CD4-positive, alpha-beta T cell treated with Interferon alpha-2 for 1 hour (primary cell): ENCODE measurements at places on chromosomes 1 and 21.
A peak's percentile ranks its signal among the peaks of the same experiment; 100 is the strongest.

GRCh38 chr1:237183963-237184540, 142.1 kb downstream of the RYR2 start:
- DNase-seq, result no peak

DNA sequence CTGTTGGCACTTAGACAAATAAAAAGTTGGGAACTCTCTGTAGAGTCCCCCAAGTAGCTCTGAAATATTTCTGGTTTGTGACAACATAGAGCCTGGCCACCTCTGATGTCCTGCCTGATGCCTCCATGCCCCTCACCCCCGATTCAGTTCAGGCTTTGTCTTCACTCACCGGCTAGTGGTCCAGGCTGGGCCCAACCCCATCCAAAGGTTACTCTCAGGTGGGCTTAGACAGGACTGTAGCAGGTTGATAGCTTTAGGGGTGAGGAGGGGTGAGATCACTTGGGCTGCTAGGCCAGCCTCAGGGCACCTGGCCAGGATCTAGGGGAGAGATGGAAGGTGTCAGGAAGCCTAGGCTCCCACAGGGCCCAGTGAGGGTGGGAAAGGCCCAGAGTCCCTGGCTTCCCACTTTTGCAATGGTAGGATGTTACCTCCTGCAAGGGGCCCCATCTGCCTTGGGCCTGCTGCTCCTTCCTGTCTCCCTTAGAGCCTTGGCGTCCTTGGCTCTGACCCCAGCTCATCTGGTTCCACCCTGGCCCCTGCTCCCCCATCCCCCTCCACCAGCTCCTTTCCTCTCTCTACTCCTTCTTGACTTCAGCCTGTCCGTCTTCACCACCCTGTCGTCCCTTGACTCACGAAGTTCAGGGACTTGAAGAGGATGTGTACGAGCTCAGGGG, 6.7 kb downstream of the EPS8L3 start:
- no peak for DNase-seq

- no peak for DNase-seq
Observed at GRCh38 chr1:200379432-200379757, 30.4 kb downstream of the ZNF281 start.

DNA sequence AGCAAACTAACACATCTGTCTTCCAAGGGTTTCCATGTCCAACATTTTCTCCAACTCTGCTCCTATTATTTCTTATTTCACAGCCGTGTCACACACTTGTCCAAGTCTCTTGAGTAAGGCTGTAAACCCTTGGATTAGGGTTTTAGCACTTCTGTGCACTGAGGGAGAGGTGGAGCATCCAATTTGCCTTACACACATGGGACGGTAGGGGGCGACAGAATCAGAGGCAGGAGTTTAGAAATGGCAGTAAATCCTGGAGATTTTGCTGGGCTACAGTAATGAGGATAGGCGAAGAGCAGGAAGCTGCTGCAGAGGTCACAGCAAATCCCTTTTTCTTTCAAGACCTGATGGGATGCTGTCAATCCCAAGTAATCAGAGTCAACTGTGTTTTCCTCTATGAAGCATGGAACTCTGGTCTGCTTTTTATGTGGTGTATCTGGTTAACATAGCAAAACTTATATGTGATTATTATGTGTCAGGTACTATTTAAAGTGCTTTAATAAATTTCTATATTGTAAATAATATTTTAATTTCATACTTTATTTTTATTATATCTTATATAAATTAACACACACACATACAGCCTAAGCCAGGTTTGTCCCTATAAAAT, 15.4 kb upstream of the LCE5A start:
- DNase-seq, result no peak

DNA sequence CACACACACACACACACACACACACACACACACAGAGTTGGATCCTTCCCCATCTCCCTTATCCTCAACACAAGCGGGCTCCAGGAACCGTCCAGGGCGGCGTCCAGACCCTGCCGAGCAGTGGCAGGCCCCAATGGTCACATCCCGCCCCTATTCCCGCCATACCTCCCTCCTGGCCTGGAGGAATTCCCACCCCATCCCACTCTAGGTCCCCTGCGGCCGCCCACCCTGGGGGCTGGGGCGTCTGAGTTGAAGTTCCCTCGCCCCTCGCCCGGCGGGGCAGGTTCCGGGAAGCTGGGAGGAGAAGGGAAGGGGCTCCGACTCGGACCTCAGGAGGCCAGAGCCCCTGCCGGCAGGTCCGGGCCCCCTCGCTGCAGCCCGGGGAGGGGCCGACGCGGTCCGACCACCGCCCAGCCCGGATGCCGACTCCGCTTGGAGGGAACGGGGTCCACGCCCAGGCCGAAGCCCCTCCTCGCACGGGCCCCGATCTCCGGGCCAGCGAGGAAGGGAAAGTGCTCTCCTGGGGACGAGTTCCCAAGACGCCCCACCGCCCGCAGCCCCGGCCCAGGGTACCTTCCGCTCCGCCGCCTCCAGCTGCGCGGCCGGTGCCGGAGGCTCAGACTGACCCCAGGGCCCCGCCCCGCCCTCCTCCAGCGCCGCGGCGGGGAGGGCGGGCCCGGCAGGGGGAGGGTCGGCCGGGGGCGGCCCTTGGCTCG, at the start of gene RHOC:
Gene RHOC, minus strand, starts transcription at position 623 of the 716 bp plus-strand sequence. CDS start 3,328 bp downstream, outside the sequence.
- peak; percentile 33 for DNase-seq

GRCh38 chr1:30744060-30744756, 13.4 kb downstream of the LAPTM5 start:
- DNase-seq, result peak; percentile 65

GRCh38 chr1:22751124-22751531, 40.5 kb downstream of the EPHB2 start:
- DNase-seq, result no peak

DNA sequence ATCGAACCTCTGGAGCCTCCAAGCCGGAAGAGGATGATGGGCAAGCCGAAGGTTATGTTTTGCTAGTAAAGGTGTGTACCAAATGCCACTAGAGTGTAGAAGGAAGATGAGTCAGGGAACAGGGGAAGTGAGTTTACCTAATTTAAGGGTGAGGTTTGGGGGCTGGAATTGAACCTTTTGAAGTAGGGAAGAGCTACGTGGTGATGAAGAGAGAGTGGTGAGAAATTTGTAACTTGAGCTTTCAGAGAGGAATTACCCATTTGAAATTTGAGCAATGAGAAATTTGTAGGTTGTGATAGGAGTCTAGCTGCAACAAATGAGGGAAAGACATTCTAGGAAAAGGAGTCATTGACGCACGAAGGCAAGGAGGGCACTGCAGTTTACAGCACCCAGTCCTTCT, 70.0 kb upstream of the TENT5C start:
- DNase-seq, result no peak

- peak; percentile 73 for DNase-seq
Observed at GRCh38 chr1:26993237-26994019, at the start of gene TRNP1. TSS of gene TRNP1 (plus strand) at chr1:26993692. CDS start at chr1:26993787, 95 bp downstream.

- no peak for DNase-seq
Observed at GRCh38 chr1:226733876-226734275, 5.2 kb downstream of the ITPKB start.

GRCh38 chr21:37815893-37816292, 100.4 kb downstream of the KCNJ6 start:
- peak; percentile 9 for DNase-seq

DNA sequence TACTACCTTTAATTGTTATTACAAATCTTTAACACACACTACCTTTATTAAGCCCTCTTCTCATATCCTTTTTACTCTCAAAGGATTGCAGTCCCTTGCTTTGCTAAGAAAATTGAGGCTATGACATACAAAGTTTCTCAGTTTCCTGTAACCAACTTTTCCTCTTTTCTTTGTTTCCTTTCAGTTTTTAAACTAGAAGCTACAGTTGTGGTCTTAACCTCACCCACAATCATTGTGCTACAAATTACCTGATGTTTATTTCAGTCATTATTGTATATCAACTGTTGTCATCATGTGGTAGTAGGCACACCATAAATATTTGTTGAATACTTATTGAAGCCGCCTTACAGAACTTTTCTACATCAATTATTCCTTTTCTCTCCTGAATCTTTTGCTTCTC, 51.8 kb downstream of the SLAMF6 start:
- no peak for DNase-seq

- no peak for DNase-seq
Observed at GRCh38 chr1:221884821-221885220, 142.9 kb upstream of the DUSP10 start.

DNA sequence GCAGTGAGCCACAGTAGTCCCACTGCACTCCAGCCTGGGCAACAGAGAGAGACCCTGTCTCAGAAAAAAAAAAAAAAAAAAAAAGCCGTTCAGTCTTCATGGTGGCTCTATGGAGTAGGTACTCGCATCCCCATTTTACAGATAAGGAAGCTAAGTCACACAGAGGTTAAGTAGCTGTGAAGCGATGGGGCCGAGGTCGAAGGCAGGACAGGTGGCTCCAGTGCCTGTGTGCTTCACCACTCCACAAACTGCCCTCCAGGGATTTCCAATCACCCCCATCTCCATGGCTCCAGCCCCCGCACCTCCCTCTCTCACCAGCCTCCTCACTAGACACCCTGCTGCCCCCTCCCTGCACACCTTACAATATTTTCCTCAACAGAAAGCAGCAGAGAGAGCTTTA, 61.9 kb downstream of the SYF2 start:
- no peak for DNase-seq

DNA sequence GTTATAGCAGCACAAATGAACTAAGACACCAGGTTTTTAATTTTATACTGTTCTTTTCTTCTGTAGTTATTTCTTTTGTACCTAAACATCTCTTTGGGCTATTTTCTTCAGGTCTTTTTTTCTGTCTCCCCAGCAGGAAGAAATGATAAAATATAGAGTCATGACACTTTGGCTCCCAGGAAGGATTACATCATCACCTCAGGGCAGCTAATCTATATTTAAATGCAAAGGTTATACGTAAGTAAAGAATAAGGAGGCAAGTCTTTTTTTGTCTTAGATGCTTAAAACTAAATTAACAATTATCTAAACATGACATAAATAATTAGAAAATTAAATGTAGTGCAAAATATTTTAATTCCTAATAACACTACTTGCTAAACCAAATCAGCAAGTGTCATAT, 57.0 kb downstream of the WARS2 start:
- DNase-seq, result no peak

- DNase-seq, result no peak
Observed at GRCh38 chr1:56774067-56774609, 45.1 kb downstream of the FYB2 start.

GRCh38 chr1:168365719-168366479, 85.2 kb downstream of the TBX19 start:
- DNase-seq, result peak; percentile 58

GRCh38 chr1:184866991-184867788, 107.1 kb downstream of the NIBAN1 start:
- DNase-seq, result peak; percentile 57

- DNase-seq, result no peak
Observed at GRCh38 chr1:230517786-230518185, 91.7 kb upstream of the PGBD5 start.

- DNase-seq, result no peak
Observed at GRCh38 chr1:25046194-25046532, 116.1 kb upstream of the RUNX3 start.

- DNase-seq, result no peak
Observed at GRCh38 chr1:221072214-221072613, 193.0 kb downstream of the HLX start.

DNA sequence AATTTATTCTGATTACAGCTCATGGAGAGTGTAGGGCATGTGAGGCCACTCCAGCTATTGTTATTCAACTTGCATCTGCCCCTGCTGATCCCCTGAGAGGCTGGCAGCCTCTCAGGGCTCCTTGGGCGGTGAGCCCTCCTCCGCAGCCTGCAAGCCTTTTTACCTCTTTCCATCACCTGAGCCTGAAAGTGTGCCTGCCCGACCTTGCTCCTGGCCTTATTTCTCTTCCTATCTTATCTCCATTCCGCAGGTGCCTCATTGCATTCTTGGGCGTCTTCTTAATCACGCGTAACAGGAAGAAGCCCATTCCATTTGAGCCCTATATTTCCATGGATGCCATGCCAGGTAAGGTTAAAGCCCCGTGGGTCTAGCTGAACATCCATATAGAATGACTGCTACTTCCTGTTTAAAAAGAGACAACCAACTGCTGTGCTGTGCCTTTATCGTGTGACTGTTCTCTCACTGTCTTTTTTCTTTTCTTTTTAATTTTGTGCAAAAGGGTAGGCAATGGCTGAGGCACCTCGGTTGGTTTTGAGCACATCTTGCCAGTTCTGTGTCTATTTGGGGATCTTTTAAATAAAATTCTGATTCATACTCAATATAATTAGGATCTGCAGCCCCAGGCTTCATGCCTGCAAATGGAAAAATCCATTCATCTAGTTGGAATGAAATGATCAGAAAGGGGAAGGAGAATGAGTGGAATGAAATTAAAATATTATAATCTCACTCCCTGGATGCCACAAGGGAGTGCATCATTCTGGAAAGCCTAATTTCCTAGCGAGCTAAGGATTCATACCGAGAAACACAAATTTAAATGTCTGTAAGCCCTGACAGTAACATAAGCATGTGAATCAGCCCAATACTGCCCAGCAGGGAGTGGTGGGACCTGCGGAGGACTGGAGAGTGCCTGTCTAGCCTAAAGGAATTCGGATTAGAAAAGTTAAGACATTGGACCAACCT, 38.6 kb upstream of the RCAN3 start:
- no peak for DNase-seq

- DNase-seq, result no peak
Observed at GRCh38 chr1:239367196-239367810, 19.1 kb upstream of the CHRM3 start.

GRCh38 chr1:230626232-230626631, 16.0 kb upstream of the COG2 start:
- no peak for DNase-seq

GRCh38 chr1:39491146-39491921, at the start of gene BMP8A:
TSS of gene BMP8A (plus strand) at chr1:39491636. CDS start at chr1:39491992, 356 bp downstream.
- DNase-seq, result peak; percentile 69

- DNase-seq, result no peak
Observed at GRCh38 chr21:45277101-45278045, 10.3 kb downstream of the POFUT2 start.

- no peak for DNase-seq
Observed at GRCh38 chr1:53411541-53412152, 47.6 kb upstream of the DMRTB1 start.

GRCh38 chr1:225689882-225690459, 37.0 kb upstream of the ENAH start:
- DNase-seq, result no peak

- no peak for DNase-seq
Observed at GRCh38 chr1:5659606-5660005, 332.6 kb downstream of the NPHP4 start.

- DNase-seq, result no peak
Observed at GRCh38 chr1:182520736-182521135, 68.3 kb downstream of the RNASEL start.

GRCh38 chr1:154940651-154941194, 4.2 kb upstream of the PMVK start:
- DNase-seq, result peak; percentile 31

GRCh38 chr1:40372658-40373322, 737 bp upstream of the SMAP2 start:
- DNase-seq, result no peak

- DNase-seq, result no peak
Observed at GRCh38 chr21:36265431-36265830, 54.6 kb upstream of the MORC3 start.

- no peak for DNase-seq
Observed at GRCh38 chr1:214438075-214438474, 113.3 kb downstream of the PTPN14 start.

- DNase-seq, result no peak
Observed at GRCh38 chr1:163083690-163084089, 14.5 kb downstream of the RGS4 start.
